ENCODE measurements at places on chromosomes 1 and 21.

- no peak for DNase-seq
Observed at GRCh38 chr1:118396829-118397495, 211.9 kb upstream of the SPAG17 start.

- no peak for DNase-seq
Observed at GRCh38 chr1:91092503-91092902, 70.7 kb upstream of the ZNF644 start.

DNA sequence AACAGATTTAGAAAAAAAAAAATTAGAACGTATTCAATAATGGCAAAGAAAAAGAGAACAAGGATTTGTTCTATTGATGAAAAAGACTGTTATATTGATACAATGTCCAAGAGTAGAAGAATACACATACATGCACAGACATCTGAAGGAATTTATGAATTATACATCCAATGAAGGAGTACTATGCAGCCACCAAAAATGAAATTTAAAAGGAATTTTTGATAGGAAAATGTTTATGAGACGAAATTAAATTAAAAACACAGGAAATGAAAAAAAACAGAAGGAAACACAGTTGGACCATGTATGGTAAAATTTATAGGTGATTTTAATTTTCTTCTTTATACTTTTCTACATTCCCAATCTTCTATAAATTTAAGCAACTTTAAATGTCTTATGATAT, 110.3 kb downstream of the LTN1 start:
- DNase-seq = no peak

DNA sequence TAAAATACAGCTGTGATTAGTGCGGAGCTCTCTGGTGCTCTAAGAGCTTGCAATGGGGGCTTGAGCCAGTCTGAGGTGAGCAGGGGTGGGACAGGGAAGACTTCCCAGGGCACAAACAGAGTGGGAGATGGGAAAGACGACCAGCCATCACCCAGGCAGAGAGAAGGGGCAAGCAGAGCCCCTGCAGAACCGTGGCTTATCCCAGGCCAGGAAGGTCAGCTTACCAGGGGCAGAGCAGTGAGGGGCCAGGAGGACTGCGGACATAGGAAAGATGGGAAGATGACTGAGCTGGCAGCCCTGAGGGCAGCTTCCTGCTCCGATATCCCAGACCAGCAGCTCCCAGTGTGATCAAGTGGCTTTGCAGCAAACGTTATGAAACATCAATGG, 55.4 kb upstream of the IFFO2 start:
- no peak for DNase-seq

GRCh38 chr1:37948166-37948565, 1.3 kb upstream of the INPP5B start:
- no peak for DNase-seq

DNA sequence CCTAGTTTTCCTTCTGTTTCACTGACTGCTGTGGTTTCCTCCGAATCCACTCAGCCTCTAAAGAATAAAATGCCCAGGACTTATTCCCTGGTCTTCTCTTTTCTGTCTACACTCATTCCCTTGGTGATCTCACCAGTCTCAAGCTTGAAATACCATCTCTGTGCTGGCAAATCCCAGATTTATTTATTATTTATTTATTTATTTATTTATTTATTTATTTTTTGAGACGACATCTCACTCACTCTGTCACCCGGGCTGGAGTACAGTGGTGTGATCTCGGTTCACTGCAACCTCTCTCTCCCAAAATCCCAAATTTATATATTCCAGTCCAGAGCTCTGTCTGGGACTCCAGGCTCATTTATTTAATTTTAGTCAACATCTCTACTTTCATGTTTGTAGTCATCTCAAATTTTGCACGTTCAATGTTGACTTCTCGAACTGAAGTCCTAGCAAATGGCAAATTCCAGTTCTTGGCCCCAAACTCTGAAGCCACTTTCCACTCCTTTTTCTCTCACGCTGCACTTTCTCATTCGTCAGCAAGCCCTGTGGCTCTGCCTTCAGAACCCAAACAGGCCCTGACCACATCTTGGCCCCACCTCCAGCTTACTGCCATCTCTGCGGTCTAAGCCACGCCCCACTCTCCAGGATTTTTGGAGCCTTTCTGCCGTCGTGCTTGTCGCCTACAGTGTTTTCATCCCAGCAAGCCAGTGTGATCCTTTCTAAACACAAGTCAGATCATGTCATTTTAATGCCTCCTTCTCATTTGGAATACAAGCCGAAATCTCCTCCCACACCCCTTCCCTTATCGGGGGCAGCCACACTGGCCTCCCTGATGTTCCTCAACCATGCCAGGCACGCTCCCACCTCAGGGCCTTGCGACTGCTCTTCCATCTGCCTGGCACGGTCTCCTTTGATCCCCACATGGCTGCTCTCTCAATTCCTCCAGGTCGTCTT, 14.2 kb upstream of the TENT5B start:
- no peak for DNase-seq

GRCh38 chr1:232726048-232726779, 79.0 kb upstream of the MAP10 start:
- no peak for DNase-seq

DNA sequence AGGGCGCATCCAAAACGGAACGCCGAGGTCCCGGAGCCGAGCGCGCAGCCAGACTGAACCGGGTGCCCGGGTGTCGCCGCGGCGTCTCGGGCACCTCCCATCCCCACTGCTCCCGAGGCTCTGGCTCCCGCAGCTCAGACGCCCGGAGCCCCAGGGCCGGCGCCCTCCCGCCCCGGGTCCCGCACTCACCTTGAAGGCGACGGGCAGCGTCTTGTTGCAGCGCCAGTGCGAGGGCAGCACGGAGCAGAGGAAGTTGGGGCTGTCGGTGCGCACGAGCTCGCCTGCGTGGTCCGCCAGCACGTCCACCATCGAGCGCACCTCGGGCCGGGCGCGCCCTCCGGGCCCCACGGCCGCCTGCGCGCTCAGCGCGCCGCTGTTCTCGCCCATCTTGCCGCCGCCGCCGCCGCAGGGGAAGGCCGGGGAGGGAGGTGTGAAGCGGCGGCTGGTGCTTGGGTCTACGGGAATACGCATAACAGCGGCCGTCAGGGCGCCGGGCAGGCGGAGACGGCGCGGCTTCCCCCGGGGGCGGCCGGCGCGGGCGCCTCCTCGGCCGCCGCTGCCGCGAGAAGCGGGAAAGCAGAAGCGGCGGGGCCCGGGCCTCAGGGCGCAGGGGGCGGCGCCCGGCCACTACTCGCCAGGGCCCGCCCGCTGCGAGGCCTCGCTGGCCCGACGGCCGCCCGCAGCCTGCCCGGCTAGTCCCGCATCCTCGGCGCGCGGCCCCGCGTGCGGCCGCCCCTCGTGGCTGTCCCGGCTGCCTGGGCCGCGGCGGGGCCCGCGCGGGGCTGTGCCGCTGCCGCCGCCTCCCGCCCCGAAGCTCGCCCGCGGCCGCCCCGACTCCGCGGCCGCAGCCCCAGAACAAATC, 447 bp downstream of the RUNX3 start:
- DNase-seq = peak; percentile 63

DNA sequence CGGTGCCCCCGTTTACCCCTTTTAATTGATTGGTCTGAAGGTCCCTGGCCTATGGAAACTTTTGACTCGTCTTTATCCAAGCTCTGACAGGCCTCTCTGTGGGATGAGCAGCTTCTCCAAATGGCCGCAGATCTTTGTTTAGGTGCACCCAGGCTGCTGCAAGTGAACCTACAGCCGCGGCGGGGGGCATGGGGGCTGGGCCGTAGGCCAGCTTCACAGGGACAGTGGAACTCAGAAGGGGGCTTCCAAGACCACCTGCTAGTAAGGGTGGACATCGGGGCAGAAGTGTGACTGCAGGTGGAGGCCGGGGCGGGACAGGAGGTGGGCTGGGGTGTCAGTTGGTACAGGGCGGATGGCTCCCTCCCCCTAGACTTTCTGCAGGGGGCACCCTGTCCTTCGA, 257.5 kb downstream of the SIPA1L2 start:
- DNase-seq = no peak

- no peak for DNase-seq
Observed at GRCh38 chr1:3504151-3504821, 49.8 kb downstream of the ARHGEF16 start.

DNA sequence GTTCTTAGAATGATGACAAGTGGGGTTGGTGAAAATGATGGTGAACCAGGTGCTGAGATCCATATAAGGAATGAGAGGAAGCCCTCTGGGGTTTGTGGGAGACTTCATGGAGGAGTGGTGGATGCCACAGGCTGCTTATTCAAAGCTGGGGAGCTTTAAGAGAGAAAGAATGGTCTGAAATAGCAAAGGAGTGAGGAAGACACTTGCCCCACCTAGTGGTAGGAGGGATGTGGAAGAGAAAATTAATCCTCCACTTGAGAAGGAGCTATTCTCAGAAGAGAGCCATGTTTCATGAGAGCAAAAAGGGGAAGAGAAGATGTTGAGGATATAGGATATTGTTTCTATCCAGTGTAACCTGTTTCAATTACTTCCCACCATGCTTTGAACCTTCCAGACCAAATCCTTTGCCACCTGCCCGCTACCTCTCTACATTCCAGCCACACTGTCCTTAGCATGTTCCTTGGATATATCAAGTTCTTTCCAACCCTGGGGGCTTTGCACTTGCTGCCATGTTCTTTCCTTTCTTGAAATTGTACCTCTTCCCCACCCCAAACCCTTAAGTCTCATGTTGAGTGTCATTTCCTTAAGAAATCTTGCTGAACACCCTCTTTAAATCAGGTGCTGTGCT, 19.6 kb upstream of the ZNF648 start:
- peak; percentile 62 for DNase-seq

DNA sequence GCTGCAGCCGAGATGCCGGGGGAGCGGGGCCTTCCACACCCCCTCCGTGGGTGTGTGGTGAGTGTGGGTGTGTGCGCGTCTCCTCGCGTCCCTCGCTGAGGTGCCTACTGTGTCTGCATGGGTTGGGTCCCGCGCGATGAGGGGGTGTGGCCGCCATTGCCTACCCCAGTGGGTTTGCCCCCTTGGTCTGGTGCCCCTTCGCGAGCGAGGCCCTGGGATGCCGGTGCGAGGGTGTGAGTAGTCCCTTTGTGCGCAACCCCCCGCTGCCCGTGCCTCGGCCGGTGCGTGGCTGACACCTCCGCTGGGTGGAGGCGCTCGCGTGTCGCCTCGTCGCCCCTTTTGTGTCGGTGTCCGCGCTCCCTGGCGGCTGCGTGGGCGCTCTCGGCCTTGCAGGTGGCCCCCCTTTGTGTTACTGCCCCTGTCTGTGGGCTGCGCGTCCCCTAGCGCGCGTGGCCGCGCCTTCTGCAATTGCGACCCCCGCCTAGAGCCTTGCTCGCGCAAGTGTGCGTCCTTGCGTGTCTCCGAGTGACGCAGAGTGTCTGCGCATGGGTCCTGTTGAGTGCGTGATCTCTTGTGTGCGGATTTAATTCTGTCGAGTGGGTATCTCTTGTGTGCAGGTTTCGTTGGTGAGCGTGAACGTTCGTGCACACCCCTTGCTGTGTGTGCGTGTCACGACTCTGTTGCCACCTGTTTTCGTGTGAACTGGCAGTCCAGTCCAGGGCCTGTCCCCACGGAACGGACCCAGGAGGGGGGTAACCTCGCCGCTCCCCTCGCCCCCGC, 553 bp downstream of the TTC3 start:
- DNase-seq = peak; percentile 63

DNA sequence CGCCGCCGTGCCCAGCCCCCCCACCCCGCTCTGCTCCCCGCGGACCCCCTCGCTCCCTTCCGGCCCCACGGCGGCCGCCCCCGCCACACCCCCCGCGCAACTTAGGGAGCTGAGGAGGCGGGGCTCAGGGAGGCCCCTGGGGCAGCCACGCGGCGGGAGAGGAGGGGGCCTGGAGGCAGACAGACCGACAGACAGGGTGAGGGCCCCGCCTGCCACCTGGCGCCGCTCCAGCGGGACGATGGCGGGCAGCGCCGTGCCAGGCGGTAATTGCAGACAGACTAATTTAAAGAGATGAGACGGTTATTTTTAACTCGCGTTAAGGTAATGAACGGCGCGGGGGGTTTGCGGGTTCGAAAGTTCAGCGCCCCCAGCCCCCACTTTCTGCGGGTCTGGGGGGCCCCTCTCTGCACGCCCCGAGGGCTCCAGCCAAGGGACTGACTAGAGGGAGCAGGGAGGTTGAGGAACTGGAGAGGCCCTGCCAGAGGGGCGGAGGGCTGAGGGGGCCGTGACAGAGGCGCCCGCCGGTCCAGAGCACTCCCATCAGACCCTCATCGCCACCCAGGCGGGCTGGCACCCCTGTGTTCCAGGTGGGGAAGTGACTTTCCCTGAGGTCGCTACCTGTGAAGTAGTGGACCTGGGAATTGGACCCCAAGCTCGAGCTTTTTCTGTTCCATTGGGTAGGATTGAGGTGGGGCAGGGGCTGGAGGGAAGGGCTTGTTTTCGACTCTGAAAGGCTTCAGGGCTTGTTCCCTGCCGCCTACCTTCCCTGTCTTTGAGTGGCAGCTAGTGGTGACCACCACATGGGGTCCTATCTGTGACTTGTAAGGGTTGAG, 5.4 kb downstream of the FOXO6 start:
- DNase-seq = no peak

- no peak for DNase-seq
Observed at GRCh38 chr1:219988387-219988786, 57.9 kb downstream of the EPRS1 start.

DNA sequence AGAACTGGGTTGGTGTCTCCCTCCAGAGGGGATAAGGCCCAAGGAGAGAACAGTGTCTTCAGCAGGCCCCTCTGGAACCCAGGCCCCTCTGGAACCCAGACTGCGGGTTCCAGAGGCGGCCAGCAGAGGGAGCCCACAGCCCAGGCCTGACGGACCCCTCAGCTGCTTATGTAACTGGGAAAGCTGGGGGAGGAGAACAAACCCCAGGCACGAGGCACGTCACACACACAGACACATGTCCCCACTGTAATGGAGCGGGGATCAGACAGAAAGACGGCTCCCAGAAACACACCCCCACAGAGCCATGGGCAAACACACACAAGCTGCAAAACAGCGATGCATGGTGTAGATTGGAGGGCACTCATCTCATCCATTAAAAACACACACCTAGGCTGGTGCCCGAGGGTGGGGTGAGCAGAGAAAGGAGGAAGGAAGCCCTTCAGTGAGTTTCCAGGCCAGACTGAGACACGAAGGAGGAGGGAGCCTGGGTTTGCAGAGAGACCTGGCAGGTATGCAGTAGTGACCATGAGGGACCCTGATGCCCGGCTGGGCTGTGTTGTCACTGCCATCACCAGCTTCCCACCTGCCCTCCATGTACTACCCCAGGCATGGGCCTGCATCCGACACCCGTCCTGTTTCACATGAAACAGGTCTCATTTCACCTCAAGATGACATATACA, 2.8 kb upstream of the IGSF8 start:
- DNase-seq = peak; percentile 78

GRCh38 chr21:46195595-46196195, 11.4 kb upstream of the SPATC1L start:
- no peak for DNase-seq

DNA sequence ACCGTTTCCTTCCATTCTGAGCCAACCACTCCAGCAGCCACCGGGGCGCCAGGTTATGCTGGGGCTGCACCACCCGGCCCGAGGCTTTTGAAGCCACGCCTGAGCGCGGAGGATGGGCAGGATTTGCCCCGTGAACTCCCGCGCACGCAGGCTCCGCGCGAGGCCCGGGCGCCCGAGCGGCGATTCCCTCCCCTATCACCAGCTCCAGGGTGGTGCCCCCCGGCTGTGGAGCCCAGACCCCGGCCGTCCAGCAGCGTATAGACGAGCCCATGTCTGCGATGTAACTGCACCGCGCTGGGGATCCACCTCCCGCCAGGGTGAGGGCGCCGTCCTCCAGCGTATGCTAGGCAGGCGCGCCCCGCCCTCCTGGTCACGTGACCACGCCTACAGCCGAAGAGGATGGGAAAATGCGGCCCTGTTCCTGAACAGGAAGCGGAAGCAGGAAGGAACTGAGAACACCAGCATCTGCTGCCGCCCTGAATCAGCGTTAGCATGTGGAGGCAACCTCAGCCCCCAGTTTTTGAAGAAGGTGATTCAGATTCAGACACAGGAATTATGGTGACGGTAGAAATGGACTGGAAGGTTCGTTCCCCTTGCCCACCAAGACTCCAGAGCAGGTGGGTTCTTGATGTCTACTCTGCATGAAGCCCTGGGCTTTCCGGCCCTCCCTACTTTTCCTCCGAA, 46.0 kb downstream of the VPS26C start:
- DNase-seq = peak; percentile 96
